ENCODE measurements at places on chromosomes 12 and 14. TPM values are rescaled to one million over a fixed set of nuclear protein-coding genes. Genes with fewer than 3 reads are reported as not detected.

GRCh38 chr14:50523271-50524041, 8.9 kb downstream of the MAP4K5 start:
- H3K36me3 ChIP-seq = no peaks in the 10 kb centered on the region
- no peak overlapping the region for H3K4me3 ChIP-seq
- no peak overlapping the region for H3K27ac ChIP-seq

Gene SETD1B
- total RNA-seq = 8.9 TPM

DNA sequence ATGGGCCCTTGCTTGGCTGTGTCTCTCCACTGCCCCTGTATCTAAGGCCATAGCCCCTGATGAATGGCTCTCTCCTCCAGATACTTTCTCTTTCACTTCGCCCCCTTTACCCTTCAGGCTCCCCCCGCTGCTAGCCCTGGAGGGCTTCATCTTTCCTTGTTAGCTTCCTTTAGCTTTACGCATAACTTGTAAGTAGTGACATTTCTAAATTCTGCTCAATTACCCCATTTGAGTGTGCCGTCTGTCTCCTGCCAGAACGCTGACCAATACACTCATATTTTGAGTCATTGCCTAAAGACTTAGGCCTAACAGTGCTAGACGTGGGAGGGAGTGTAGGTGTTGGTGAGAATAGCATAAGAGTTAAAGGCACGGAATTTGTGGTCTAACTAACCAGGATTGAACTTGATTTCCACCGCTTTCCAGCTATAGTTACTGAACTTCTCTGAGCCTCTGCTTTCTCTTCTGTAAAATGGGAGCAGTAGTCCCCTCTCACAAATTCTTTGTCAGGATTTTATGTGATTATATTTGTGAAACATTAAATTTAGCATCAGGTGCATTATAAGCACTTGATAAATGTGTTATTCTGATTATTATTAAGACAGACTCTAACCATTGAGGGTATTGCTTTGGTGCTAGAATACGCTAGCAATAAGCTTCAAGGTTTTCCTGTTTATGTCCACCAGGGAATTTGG, 129.3 kb downstream of the ZFP36L1 start:
- no peak overlapping the region for H3K4me3 ChIP-seq
- H3K36me3 ChIP-seq = no peaks in the 10 kb centered on the region
- H3K4me1 ChIP-seq = no peaks in the 10 kb centered on the region
- no peak overlapping the region for H3K27ac ChIP-seq
- H3K27me3 ChIP-seq = no peaks in the 10 kb centered on the region

Gene GPRC5D
- total RNA-seq = not detected

Gene TMEM106C
- 83.7 TPM for total RNA-seq

DNA sequence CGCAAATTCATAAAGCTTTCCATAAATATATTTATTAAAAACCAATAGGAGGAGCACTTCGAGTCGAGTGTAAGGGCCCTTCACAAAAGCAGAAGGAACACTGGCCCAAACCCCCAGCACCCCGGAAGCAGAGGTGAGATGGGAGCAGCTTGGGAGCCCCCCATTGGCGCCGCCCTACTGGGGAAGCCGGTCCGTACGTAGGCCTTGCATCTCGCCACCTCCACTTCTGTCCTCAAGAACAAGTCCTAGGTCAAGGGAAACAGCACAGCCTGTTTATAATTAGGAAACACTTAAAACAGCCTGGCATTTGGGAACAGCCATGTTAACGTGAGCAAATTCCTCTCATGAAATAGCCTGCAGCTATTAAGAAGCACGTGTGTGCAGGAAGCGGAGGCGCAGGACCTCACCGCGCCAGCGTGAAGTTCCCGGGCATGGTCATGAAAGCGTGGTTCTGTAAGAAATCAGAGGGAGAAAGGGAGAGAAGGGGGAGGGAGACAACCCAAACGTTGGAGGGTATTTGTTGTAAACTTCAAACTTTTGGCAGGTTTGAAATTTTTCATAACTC, 7.7 kb downstream of the ANKRD9 start:
- peak; percentile 56 for DNase-seq
- H3K36me3 ChIP-seq = 0 out of 2 replicates have a peak, but pooled peaks cover 2% of the 10 kb centered on the region
- H3K27me3 ChIP-seq = no peaks in the 10 kb centered on the region
- H3K27ac ChIP-seq = no peak overlapping the region
- no peak overlapping the region for H3K4me3 ChIP-seq
- H3K4me1 ChIP-seq = no peaks in the 10 kb centered on the region

- DNase-seq = no peak
- H3K36me3 ChIP-seq = no peaks in the 10 kb centered on the region
- H3K27ac ChIP-seq = no peak overlapping the region
- H3K4me3 ChIP-seq = no peak overlapping the region
- H3K27me3 ChIP-seq = no peaks in the 10 kb centered on the region
- H3K4me1 ChIP-seq = peaks cover 10% of the 10 kb centered on the region
Observed at GRCh38 chr14:91223028-91223783, 21.3 kb downstream of the GPR68 start.

DNA sequence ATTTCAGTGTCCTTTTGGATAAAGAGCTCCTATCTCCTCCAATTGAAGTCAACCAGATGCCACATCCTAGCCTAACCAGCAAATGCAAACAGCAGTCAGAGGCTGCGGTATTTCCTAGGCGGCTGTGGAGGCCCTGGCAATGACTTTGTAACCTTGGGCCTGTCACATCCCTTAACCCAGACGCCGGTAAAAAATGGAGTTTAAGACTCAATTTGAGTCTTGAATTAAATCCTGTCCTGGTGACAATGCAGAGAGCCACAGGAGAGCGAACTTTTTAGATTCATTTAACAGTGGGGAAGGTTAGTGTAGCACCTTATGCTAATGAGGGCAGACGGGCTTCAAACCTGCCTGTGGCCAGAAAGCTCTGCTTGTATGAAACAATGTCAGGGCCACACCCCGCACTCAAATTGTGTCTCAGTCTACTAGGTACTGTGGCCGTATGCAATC, 1.3 kb downstream of the C12orf75 start:
- peak; percentile 68 for DNase-seq
- peaks cover 13% of the 10 kb centered on the region for H3K27me3 ChIP-seq
- no peak overlapping the region for H3K27ac ChIP-seq
- H3K36me3 ChIP-seq = no peaks in the 10 kb centered on the region
- peaks cover 46% of the 10 kb centered on the region for H3K4me1 ChIP-seq

DNA sequence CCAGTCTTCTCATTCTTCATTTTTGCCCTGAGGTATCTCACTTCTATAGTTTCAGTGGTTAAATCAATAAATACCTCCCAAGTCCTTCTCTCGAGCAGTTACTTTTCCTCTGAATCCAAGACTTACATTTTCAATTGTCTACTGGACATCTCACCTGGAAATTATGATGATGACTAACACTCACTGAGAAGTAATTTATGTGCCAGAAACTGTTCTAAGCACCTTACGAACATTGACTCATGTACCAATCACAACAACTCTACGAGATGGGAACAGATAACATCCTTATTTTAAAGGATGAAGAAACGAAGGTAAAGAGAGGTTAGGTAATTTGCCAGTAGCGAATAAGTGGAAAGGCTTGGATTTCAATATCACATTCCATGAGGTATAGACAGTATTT, 94.1 kb downstream of the EML5 start:
- no peak for DNase-seq
- H3K4me3 ChIP-seq = no peak overlapping the region
- no peaks in the 10 kb centered on the region for H3K4me1 ChIP-seq
- H3K27ac ChIP-seq = no peak overlapping the region
- no peaks in the 10 kb centered on the region for H3K27me3 ChIP-seq

Gene ATL1
- total RNA-seq = 7.0 TPM

- H3K27ac ChIP-seq = no peak overlapping the region
- peaks cover 1% of the 10 kb centered on the region for H3K36me3 ChIP-seq
- DNase-seq = peak; percentile 52
- peak overlapping the region; percentile 96 for H3K4me3 ChIP-seq
- H3K27me3 ChIP-seq = peaks cover 14% of the 10 kb centered on the region
- H3K4me1 ChIP-seq = peaks cover 20% of the 10 kb centered on the region
Observed at GRCh38 chr12:57545809-57546437, 1.1 kb downstream of the DCTN2 start.

DNA sequence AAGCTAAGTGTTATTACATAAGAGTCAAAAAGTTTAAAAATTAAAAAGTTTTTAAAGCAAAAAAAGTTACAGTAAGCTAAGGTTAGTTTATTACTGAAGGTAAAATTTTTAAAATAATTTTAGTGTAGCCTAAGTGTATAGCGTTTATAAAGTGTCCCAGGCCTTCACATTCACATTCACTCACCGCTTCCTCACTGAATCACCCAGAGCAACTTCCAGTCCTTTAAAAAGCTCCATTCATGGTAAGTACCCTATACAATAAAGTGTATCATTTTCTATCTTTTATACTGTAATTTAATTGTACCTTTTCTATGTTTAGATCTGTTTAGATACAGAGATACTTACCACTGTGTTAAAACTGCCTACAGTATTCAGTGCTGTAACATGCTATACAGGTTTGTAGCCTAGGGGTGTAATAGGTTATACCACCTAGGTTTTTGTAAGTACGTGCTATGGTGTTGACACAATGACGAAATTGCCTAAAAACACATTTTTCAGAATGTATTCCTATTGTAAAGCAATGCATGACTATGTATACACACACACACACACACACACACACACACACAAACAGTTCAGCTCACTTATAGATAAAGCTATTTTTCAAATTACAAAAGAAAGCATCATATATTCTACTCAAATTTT, 3.7 kb downstream of the CLEC14A start:
- H3K27ac ChIP-seq = no peak overlapping the region
- peaks cover 7% of the 10 kb centered on the region for H3K4me1 ChIP-seq
- H3K27me3 ChIP-seq = peaks cover 90% of the 10 kb centered on the region
- no peak overlapping the region for H3K4me3 ChIP-seq

Gene PPP4R3A
- total RNA-seq = 128 TPM

Gene HAL
- not detected for total RNA-seq

GRCh38 chr12:132658149-132658894, 28.8 kb downstream of the POLE start:
- peaks cover 77% of the 10 kb centered on the region for H3K36me3 ChIP-seq
- H3K4me1 ChIP-seq = no peaks in the 10 kb centered on the region
- H3K4me3 ChIP-seq = no peak overlapping the region

GRCh38 chr12:129771238-129771637, 132.6 kb downstream of the TMEM132D start:
- H3K4me3 ChIP-seq = peak overlapping the region; percentile 8
- DNase-seq = peak; percentile 65
- H3K36me3 ChIP-seq = 0 out of 2 replicates have a peak, but pooled peaks cover under 1% of the 10 kb centered on the region
- H3K27me3 ChIP-seq = no peaks in the 10 kb centered on the region
- H3K4me1 ChIP-seq = peaks cover 18% of the 10 kb centered on the region

Gene SLCO1C1
- 1.6 TPM for total RNA-seq

DNA sequence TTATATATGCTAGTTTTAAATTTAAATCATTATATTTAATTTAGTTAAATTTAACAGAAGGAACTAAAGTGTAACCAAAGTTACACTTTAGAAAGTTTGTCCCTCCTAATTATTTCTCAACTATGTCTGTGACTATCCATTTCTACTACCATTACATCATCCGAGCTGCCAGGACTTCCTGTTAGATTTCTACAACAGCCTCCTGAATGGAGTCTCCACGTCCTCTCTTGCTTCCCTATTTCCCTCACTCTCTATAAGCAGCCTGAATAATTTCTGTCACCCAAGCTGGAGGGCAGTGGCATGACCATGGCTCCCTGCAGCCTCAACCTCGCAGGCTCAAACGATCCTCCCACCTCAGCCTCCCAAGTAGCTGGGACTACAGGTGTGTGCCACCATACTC, 84.1 kb downstream of the TTC7B start:
- H3K4me3 ChIP-seq = no peak overlapping the region
- H3K36me3 ChIP-seq = no peaks in the 10 kb centered on the region
- no peaks in the 10 kb centered on the region for H3K27me3 ChIP-seq
- no peak overlapping the region for H3K27ac ChIP-seq

DNA sequence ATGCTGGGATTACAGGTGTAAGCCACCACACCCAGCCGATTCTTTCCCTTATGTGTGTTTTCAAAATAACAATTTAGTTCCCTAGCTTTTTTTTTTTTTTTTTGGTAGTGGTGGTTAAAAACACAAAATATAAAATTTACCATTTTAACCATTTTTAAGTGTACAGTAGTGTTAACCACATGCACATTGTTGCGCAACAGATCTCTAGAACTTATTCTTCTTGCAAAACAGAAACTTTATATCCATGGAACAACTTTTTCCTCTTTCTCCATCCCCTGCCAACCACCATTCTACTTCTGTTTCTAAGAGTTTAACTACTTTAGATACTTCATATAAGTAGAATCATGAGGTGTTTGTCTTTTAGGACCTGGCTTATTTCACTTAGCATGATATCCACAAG, 1.1 kb upstream of the NDUFA12 start:
- H3K27ac ChIP-seq = no peak overlapping the region
- no peak for DNase-seq
- peaks cover 5% of the 10 kb centered on the region for H3K36me3 ChIP-seq
- H3K4me1 ChIP-seq = no peaks in the 10 kb centered on the region
- no peak overlapping the region for H3K4me3 ChIP-seq
- no peaks in the 10 kb centered on the region for H3K27me3 ChIP-seq

Gene AMHR2
- total RNA-seq = 0.24 TPM

Gene NOVA1
- total RNA-seq = 10.9 TPM

DNA sequence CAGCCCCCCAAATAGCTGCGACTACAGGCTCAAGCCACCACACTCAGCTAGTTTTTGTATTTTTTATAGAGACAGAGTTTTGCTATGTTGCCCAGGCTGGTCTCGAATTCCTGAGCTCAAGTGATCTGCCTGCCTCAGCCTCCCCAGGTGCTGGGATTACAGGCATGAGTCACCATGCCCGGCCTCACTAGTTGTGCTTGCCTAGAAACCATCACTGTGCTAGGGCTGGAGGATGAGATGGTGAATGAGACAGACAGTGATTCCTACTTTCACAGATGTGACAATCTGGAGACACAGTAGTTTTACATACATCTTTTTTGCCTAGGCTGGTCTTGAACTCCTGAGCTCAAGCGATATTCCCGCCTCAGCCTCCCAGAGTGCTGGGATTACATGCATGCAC, 7.5 kb upstream of the MSI1 start:
- no peaks in the 10 kb centered on the region for H3K36me3 ChIP-seq
- H3K4me3 ChIP-seq = no peak overlapping the region
- no peak for DNase-seq
- peaks cover 28% of the 10 kb centered on the region for H3K4me1 ChIP-seq
- peaks cover 17% of the 10 kb centered on the region for H3K27me3 ChIP-seq
